ENCODE measurements at places on chromosomes 3 and 15.

DNA sequence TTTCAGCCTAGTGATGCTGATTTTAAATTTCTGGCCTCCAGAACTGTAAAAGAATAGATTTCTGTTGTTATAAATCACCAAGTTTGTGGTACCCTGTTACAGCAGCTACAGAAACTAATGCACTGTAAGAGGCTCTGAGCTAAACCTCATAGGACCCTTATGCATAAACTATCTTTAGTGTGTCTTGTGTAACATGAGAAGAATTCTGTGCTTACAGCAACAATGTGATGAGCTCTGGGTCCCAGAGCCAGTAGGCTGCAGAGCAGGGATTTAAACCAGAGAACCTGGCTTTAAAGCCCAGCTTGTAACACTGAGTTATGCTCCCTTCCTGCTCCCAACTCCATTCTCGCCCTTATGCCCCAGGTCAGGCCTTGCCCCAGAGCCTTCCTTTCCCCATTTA lies 113.1 kb downstream of the THSD4 start:
- DNase-seq = no peak

GRCh38 chr15:77033729-77034671 lies 36.9 kb downstream of the TSPAN3 start:
- DNase-seq = no peak

DNA sequence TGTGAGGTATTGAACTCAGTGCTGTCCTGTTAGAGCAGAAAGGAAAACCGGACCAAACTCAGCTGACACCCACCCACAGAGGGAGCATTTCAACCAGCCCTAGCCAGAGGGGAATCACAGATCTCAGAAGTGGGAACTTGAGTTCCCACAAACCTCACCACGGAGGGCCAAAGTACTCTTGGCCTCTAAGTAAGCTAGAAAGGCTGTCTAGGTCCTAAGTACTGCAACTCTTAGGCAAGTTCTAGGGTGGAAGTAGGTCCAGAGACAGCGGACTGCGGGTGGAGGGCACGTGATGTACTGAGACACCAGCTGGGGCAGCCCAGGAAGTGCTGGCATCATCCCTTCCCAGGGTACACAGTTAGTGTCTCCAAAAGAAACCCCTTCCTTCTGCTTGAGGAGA lies 34.1 kb downstream of the EOMES start:
- no peak for DNase-seq

- no peak for DNase-seq
Measured at GRCh38 chr15:93899817-93900216, 331.5 kb upstream of the MCTP2 start.

DNA sequence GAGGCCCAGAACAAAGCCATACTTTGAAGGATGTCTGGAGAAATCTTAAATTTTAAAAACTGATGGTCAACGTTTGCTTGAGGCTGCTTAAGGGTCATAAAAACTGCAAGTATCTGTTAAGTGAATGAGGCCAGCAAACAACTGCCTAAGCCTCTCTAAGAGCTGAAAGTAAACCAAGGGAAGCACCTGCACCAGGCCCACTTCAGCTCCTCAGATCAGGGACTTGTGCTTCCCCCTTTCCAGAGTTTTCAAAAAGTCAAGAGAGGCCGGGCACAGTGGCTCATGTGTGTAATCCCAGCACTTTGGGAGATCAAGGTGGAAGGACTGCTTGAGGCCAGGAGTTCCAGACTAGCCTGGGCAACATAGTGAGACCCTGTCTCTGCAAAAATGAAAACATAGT lies 9.1 kb downstream of the FBXL22 start:
- no peak for DNase-seq

DNA sequence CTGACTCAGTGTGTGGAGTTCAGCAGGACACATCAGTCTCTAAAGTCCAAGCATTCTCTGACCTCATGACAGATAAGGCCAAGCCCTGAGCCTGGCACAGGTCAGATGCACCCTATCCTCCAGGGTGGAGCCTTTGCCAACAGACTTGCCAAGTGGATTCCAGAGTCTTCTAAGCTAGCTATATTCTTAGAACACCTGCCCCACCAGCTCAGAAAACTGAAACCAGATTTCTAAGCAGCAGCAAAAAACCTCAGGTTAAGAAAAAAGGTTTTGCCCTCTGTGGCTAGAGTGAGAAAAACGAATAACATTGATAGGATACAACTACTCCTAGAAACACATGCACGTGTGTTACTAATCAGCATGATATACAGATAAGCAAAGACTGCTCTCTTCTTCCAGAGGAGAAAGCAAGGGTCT lies 11.6 kb downstream of the RMDN3 start:
- no peak for DNase-seq

DNA sequence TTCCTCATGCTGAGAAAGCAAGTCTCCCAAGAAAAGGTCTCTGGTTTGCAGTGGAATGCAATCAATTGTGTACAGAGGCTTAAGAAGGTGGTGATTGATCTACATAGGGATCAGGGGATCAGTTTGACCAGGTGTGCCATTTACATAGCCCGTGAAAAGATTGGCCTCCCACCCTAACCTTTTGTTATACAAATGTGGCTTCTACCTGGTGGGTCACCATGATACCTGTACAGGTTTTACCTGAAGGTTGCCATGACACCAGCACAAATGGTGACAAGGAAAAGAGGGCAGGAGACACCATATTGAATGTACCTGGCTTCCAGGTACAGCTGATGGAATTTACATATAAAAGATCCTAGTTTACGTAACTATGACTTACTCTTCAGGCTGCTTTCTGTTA lies 25.5 kb upstream of the TEX55 start:
- no peak for DNase-seq

- no peak for DNase-seq
Measured at GRCh38 chr15:60735559-60736047, 256.7 kb upstream of the ICE2 start.

GRCh38 chr3:8972639-8973038 lies 9.4 kb upstream of the RAD18 start:
- DNase-seq = no peak

DNA sequence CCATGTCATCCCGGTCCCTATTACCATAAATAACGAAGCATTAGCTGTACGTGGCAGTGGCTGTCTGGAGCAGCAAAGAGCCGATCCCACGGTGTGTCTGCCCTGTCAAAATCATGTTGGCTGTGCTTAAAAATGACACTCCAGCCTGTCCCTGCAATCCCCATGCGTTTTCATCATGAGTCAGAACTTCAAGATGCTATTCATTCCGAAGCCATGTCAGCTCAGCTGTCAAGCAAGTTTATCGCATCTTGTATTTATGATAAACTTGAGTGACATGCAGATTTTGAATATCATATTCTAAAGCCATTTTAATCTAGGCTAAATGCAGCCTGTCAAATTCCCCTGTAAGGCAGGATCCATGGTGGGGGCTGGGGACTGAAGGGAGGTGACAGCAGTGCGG lies 152.4 kb downstream of the TJP1 start:
- DNase-seq = no peak

DNA sequence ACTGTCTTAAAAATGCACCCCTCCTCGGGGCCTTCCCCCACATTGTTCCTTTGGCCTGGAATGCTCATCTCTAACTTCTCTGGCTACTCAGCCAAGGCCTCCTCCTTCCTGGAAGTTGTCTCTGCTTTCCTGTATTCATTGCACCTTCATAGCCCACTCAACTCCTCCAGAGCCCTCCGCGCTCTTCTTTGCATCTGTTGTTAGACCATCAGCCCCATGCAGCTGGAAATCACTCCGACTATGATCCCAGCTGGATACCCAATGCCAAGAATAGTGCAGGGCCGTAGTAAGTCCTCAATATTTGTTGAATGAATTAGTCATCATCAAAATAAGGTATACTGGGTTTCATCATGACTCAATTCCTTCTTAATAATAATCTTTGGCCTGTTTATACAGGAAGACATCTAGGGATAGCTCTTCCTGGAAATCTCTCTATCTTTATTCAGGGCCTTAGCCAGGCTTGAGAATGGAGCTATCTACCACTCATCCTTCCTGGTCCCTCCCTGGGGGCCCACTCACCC lies 112.7 kb downstream of the SYNPR start:
- no peak for DNase-seq

GRCh38 chr3:117600112-117600511 lies 890.5 kb downstream of the TUSC7 start:
- no peak for DNase-seq

All from activated CD4-positive, alpha-beta T cell treated with anti-CD3 and anti-CD28 coated beads for 1 hour (primary cell).